PC-9 (cell line): ENCODE measurements at places on chromosomes 12 and 14. TPM values are rescaled to one million over a fixed set of nuclear protein-coding genes. Genes with fewer than 3 reads are reported as not detected.

GRCh38 chr14:50816395-50817047 is 14.4 kb downstream of the NIN start:
- H3K36me3 ChIP-seq, result no peaks in the 10 kb centered on the region
- H3K27me3 ChIP-seq, result no peaks in the 10 kb centered on the region
- no peak overlapping the region for H3K4me3 ChIP-seq
- H3K4me1 ChIP-seq, result no peaks in the 10 kb centered on the region
- H3K27ac ChIP-seq, result no peak overlapping the region

The JPH4 gene
- not detected in 2 replicates for total RNA-seq

GRCh38 chr14:88986146-88986841 is 161.8 kb downstream of the TTC8 start:
- peak overlapping the region; percentile 74 for H3K27ac ChIP-seq
- no peaks in the 10 kb centered on the region for H3K36me3 ChIP-seq
- no peaks in the 10 kb centered on the region for H3K27me3 ChIP-seq
- no peak for DNase-seq
- H3K4me1 ChIP-seq, result peaks cover 30% of the 10 kb centered on the region

- DNase-seq, result no peak
- no peaks in the 10 kb centered on the region for H3K27me3 ChIP-seq
- H3K4me1 ChIP-seq, result no peaks in the 10 kb centered on the region
- no peak overlapping the region for H3K27ac ChIP-seq
Measured at GRCh38 chr12:100608776-100609175, 35.3 kb downstream of the GAS2L3 start.

The STXBP6 gene
- total RNA-seq, result 10.0 and 12.3 TPM in 2 replicates

GRCh38 chr12:29131539-29131938 is 17.5 kb upstream of the FAR2 start:
- no peaks in the 10 kb centered on the region for H3K36me3 ChIP-seq
- H3K27ac ChIP-seq, result no peak overlapping the region
- no peaks in the 10 kb centered on the region for H3K4me1 ChIP-seq
- no peak for DNase-seq
- H3K4me3 ChIP-seq, result no peak overlapping the region
- no peaks in the 10 kb centered on the region for H3K27me3 ChIP-seq

DNA sequence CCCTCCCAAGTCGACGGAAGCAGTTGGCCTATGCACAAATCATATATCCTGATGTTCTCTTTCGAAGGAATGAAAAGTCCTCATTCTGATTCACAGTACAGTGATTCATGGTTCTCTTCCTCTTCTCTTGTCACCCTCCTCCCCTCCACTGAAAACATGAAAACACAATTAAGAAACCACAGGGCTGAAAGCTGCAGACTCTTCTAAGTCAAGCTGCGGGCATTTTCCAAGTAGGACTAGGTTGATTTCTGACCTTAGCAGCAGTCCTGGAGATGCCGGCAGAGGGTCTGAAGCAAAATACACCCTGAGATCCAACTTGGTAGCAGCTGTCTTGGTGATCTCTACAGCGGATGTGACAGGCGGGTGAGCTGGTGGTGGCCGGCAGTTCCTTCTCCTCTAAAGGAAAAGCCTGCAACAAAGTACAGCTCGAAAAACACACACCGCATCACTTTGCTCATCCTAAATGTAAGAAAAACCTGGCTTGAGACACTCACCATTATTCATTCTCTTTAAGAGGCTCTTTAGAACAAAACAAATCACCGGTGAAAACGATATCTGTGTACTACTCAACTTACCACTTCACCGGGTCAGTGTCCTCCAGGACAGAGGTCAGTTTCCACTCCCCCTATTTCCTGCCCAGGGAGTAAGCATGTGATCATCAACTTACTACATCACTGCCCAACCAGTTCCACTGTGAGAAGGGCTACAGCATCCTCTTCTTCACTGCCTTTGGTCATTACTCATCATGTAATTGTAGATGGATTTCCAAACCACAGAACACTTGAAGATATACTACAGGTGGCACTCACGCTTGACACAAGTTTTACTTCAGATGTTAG is 6.0 kb downstream of the TMCC3 start:
- peak overlapping the region; percentile 45; the same call in 1 of the 2 replicates for H3K4me3 ChIP-seq
- H3K36me3 ChIP-seq, result no peaks in the 10 kb centered on the region
- peak; percentile 57 for DNase-seq
- H3K27ac ChIP-seq, result peak overlapping the region; percentile 94
- peaks cover 67% of the 10 kb centered on the region for H3K4me1 ChIP-seq

DNA sequence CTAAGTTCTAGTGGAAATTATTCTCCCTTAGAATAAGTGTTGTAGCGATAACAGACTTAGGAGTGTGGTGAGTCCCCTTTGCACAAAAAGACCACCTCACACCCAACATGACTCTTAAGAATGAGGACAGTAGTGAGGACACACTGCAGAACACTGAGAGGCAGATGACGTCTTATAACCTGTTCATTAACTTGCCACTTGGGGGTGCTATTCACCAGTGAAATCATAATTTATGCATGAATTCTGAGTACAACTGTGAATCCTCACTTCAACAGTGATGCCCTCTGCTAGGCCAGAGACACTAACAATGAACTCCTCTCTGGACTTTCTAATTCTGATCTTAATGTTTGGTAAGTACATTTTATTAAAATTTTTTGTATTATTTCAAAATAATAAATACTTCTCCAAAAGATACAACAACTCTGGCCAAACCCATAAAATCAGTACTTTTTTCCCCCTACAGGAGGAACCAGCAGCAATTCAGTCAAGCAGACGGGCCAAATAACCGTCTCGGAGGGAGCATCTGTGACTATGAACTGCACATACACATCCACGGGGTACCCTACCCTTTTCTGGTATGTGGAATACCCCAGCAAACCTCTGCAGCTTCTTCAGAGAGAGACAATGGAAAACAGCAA is 274.7 kb downstream of the DAD1 start:
- H3K4me3 ChIP-seq, result no peak overlapping the region
- no peak for DNase-seq
- no peaks in the 10 kb centered on the region for H3K36me3 ChIP-seq
- H3K27ac ChIP-seq, result no peak overlapping the region

- no peak for DNase-seq
- peaks cover 78% of the 10 kb centered on the region for H3K27me3 ChIP-seq
- no peaks in the 10 kb centered on the region for H3K4me1 ChIP-seq
- no peak overlapping the region for H3K27ac ChIP-seq
Measured at GRCh38 chr12:55707219-55707671, 459 bp downstream of the ITGA7 start.

The HOXC9 gene
- 7.5 and 10.2 TPM in 2 replicates for total RNA-seq

- DNase-seq, result no peak
- no peak overlapping the region for H3K4me3 ChIP-seq
- no peak overlapping the region for H3K27ac ChIP-seq
- no peaks in the 10 kb centered on the region for H3K36me3 ChIP-seq
- no peaks in the 10 kb centered on the region for H3K4me1 ChIP-seq
Measured at GRCh38 chr14:70934084-70934483, 26.8 kb downstream of the PCNX1 start.

DNA sequence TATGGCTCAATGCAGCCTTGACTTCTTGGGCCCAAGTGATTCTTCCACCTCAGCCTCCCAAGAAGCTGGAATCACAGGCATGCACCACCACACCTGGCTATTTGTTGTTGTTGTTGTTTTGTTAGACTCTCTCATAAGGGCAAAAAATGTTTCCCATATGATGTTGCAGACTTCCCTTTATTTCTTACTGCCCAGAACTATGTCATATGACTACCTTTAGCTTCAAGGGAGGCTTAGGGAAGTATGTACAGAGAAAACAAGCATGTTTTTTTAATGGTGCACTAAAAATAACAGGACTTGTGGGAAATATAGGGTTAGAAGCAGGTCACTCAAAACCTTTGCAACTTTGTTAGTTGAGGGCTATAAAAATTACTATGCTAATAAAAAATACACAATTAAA is 4.3 kb upstream of the GPR19 start:
- H3K27ac ChIP-seq, result no peak overlapping the region
- no peak overlapping the region for H3K4me3 ChIP-seq
- no peaks in the 10 kb centered on the region for H3K36me3 ChIP-seq

- DNase-seq, result no peak
- H3K4me3 ChIP-seq, result no peak overlapping the region
- no peaks in the 10 kb centered on the region for H3K36me3 ChIP-seq
- no peaks in the 10 kb centered on the region for H3K4me1 ChIP-seq
Measured at GRCh38 chr14:79708426-79709388, 502.6 kb downstream of the DIO2 start.

The PABPN1 gene
- 107 and 142 TPM in 2 replicates for total RNA-seq

GRCh38 chr14:88551980-88552431 is 2.8 kb downstream of the PTPN21 start:
- H3K27ac ChIP-seq, result no peak overlapping the region
- no peaks in the 10 kb centered on the region for H3K36me3 ChIP-seq
- no peaks in the 10 kb centered on the region for H3K27me3 ChIP-seq
- peaks cover 17% of the 10 kb centered on the region for H3K4me1 ChIP-seq

DNA sequence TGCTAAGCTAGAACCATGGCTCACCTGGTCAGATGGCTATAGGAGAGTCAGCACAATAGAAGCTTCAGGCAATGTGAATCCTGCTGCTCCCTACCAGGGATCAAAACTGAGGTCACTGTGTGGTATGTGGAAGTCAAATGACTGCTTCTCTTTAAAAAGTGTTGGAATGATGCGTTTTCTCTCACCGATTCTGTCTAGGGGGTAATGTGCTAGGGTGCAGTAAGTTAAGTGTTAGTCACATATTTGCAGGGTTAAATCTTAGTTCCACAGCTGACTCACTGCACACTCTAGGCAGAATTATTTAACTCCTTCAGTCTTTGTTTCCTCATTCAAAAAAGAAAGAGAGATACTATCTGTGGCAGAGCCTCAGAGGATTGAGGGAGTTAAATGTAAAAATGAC is 696.6 kb downstream of the DIO2 start:
- no peaks in the 10 kb centered on the region for H3K36me3 ChIP-seq
- H3K4me1 ChIP-seq, result no peaks in the 10 kb centered on the region
- H3K4me3 ChIP-seq, result no peak overlapping the region
- no peaks in the 10 kb centered on the region for H3K27me3 ChIP-seq

The OAS2 gene
- 0.98 and 1.3 TPM in 2 replicates for total RNA-seq

The GPRC5D gene
- not detected in 2 replicates for total RNA-seq

GRCh38 chr14:95476747-95477146 is 39.7 kb downstream of the SYNE3 start:
- H3K4me3 ChIP-seq, result no peak overlapping the region
- DNase-seq, result no peak
- no peaks in the 10 kb centered on the region for H3K36me3 ChIP-seq

DNA sequence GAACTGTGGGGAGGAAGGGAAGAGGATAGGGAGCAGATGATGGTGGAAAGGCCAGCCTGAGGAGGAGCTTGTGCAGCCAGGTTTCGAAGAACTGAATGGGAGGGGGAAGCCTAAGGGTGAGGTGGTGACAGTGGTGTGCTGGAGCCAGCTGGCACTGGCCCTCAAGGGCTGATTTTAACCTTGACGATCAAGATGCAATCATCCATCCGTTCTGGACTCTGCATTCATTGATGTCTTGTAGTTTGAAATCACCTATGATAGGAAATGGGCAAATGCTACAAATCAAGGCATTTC is 2.8 kb upstream of the ATG101 start:
- H3K27me3 ChIP-seq, result peaks cover 6% of the 10 kb centered on the region; the same call in 1 of the 2 replicates
- no peak for DNase-seq
- peaks cover 16% of the 10 kb centered on the region for H3K4me1 ChIP-seq

GRCh38 chr12:54169036-54169435 is 19.7 kb downstream of the SMUG1 start:
- no peak overlapping the region for H3K4me3 ChIP-seq
- H3K36me3 ChIP-seq, result no peaks in the 10 kb centered on the region
- no peak for DNase-seq
- H3K4me1 ChIP-seq, result no peaks in the 10 kb centered on the region
- H3K27ac ChIP-seq, result no peak overlapping the region

GRCh38 chr14:100669011-100669412 is 57.7 kb upstream of the DLK1 start:
- H3K27ac ChIP-seq, result no peak overlapping the region
- H3K36me3 ChIP-seq, result no peaks in the 10 kb centered on the region
- H3K4me1 ChIP-seq, result no peaks in the 10 kb centered on the region
- H3K27me3 ChIP-seq, result peaks cover 29% of the 10 kb centered on the region

The PDZRN4 gene
- not detected in 2 replicates for total RNA-seq

- H3K4me1 ChIP-seq, result peaks cover 26% of the 10 kb centered on the region; the same call in 1 of the 2 replicates
- H3K4me3 ChIP-seq, result no peak overlapping the region
- H3K27me3 ChIP-seq, result no peaks in the 10 kb centered on the region
- DNase-seq, result peak; percentile 23
- H3K36me3 ChIP-seq, result no peaks in the 10 kb centered on the region
Measured at GRCh38 chr12:46677749-46678148, 148.0 kb downstream of the SLC38A4 start.

The ANG gene
- total RNA-seq, result 4.4 and 5.7 TPM in 2 replicates

- no peak for DNase-seq
- peaks cover 43% of the 10 kb centered on the region; the same call in 1 of the 2 replicates for H3K27me3 ChIP-seq
- H3K27ac ChIP-seq, result no peak overlapping the region
Measured at GRCh38 chr12:100447381-100447780, 26.3 kb upstream of the NR1H4 start.

DNA sequence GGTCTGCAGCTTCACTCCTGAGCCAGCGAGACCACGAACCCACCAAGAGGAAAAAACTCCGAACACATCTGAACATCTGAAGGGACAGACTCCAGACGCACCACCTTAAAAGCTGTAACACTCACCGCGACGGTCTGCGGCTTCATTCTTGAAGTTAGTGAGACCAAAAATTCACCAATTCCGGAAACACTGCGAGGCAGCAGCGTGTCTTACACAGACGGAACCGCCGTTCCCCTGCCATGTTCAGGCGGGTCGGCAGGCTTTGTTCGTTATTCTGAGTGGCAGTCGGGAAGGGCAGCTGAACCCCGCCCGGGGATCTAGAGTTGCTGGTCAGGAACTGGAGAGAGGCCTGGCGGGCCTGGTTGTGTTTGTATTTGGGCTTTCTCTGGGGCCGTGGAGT is 20.3 kb upstream of the LPCAT3 start:
- no peaks in the 10 kb centered on the region for H3K4me1 ChIP-seq
- H3K36me3 ChIP-seq, result no peaks in the 10 kb centered on the region
- no peak overlapping the region for H3K4me3 ChIP-seq
- DNase-seq, result no peak
- H3K27ac ChIP-seq, result no peak overlapping the region

The RFX4 gene
- total RNA-seq, result not detected in 2 replicates

The CMTM5 gene
- not detected in 2 replicates for total RNA-seq

GRCh38 chr12:12190087-12190809 is 76.6 kb downstream of the LRP6 start:
- no peaks in the 10 kb centered on the region for H3K27me3 ChIP-seq
- no peak for DNase-seq
- H3K4me1 ChIP-seq, result 0 out of 2 replicates have a peak, but pooled peaks cover 7% of the 10 kb centered on the region
- no peak overlapping the region for H3K4me3 ChIP-seq
- no peak overlapping the region for H3K27ac ChIP-seq

DNA sequence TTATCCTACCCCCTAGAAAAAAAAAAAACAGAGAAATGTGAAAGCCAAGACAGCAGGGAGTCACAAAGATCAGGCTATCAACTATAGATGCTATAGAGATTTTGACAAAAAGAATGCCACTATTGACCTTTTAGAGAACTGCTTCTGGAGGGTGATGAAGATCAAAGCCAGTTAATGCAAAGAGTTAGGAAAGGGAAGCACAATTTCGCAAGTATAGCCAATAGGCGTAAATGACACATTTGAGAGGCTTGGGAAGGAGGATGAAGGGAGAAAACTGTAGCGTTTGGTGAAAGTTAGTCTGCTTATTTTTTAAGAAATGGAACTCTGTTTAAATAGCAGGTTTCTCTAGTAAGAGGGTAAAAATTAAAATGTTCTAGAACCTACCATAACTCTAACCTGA is 190.7 kb downstream of the DUSP6 start:
- H3K36me3 ChIP-seq, result no peaks in the 10 kb centered on the region
- peak overlapping the region; percentile 92 for H3K27ac ChIP-seq
- peaks cover 67% of the 10 kb centered on the region for H3K4me1 ChIP-seq
- H3K4me3 ChIP-seq, result no peak overlapping the region
- no peaks in the 10 kb centered on the region for H3K27me3 ChIP-seq
- no peak for DNase-seq

- no peak overlapping the region for H3K27ac ChIP-seq
- no peaks in the 10 kb centered on the region for H3K4me1 ChIP-seq
- DNase-seq, result peak; percentile 24
- no peak overlapping the region for H3K4me3 ChIP-seq
- no peaks in the 10 kb centered on the region for H3K36me3 ChIP-seq
Measured at GRCh38 chr14:21978184-21978998, 304.8 kb upstream of the OR4E1 start.
